ENCODE measurements at places on chromosomes 2 and 18.
A peak's percentile ranks its signal among the peaks of the same experiment; 100 is the strongest.

DNA sequence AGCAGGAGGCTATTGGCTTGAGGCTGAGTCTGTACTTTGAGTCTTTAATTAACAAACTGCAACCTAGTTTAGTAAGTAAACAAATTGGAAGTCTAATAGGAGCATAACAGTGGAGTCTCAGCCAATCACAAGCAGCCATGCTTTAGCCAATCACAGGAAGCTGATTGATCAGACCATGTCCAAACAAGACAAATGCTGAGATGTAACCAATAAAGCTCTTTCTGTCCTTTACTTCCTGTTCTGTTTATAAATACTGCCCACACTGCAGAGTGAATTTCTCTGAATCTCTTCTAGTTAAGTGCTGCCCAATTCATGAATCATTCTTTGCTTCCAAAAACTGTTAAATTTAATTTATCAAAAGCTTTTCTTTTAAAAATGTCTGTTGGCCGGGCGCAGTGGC lies 146.6 kb upstream of the DLX2 start:
- DNase-seq = no peak

DNA sequence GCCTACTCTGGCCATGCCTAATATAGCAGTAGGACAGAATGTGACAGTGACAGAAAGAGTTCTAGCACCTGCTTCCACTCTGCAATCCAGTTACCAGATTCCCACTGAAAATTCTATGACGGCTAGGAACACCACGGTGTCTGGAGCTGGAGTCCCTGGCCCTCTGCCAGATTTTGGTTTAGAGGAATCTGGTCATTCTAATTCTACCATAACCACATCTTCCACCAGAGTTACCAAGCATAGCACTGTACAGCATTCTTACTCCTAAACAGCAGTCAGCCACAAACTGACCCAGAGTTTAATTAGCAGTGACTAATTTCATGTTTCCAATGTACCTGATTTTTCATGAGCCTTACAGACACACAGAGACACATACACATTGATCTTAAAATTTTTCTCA lies 45.2 kb upstream of the TTR start:
- no peak for DNase-seq

DNA sequence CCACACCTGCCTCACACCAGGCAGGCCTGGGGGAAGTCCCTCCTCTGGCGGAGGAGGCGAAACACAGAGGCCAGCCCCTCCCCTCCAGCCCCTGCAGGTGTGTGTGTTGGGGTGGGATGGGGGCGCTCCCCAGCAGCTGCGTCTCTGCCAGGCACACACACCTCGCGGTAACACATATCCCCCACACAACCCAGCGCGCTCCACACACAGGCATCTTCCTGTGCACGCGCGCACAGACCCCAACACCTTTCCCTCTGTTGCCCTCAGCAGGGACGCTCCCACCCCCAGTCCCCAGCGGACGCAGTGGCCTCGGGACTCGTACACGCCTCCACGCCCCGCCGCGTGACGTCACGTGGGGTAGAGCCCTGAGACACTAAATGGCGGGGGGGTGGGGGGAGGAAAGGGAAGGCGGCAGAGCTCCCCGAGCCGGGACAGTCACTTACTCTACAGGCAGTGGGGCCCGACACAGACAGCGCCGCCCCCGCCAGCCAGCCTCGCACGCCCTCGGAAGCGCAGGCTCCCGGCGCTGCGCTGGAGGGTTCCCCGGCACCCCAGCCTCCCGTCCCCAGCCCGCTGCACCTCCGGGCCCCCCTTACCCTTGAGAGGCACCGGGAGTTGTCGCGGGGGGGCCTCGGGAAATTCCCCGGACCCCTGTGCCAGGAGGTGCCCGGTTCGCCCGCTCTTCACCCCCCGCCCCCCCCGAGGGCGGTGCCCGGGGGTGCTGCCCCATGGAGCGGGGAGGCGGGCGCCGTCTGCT lies at the start of gene WNT10A:
TSS of gene WNT10A (plus strand) at position 751 of the 757 bp plus-strand sequence. CDS start 144 bp downstream, outside the sequence.
- no peak for DNase-seq

DNA sequence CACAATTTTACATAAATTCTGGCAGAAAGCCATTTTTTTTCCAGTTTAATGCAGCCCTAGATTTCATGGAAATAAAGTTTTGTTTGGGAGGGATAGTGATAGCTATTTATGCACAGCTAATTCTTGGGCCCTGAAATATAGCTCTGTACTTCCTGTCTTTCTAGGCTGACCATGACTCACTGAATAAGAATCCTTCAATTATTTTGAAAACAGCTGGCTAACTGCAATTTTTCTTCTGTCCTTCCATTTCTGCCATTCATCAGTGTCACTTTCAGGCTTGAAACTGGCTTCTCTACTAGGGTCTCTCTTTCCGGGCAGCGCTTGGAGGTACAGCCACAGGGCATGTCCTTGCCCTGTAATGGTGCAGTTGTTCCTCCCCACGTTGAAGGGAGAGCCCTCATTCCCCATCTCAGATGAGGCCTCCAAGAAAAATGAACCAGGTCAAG lies 97.1 kb upstream of the TMEM178A start:
- peak; percentile 70 for DNase-seq

GRCh38 chr18:35580701-35581539 lies 620 bp upstream of the GALNT1 start:
- peak; percentile 54 for DNase-seq

DNA sequence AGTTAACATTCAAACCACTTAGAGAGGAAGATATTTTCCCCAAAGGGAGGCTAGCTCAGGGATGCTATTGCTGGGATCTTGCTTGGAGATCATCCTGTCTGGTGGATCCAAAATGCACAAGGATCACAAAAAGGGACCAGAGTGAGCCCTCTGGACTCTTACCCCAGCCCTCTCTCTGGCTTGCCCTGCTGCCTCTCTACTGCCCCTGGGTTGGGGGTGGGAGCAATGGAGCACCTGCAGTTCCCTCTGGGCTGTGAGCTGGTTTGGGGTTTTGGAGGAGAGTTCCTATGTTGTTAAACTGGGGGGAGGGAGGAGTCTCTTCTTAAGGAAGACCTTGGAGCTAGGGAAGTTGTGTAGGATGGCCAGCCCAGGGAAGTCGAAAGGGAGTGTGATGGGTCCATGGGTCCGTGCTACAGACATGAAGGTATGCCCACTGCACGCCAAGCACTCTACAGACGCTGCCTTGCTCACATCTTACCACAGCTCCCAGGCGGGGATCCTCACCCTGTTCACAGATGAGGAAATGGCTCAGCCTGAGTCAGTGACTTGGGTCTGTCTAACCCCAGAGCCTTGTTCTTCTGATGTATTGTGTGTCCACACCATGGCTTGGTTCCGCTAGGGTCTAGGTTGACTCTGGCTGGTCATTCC lies 3.8 kb downstream of the LBH start:
- DNase-seq = no peak

- DNase-seq = peak; percentile 48
Measured at GRCh38 chr2:152466980-152467676, 132.2 kb downstream of the FMNL2 start.

DNA sequence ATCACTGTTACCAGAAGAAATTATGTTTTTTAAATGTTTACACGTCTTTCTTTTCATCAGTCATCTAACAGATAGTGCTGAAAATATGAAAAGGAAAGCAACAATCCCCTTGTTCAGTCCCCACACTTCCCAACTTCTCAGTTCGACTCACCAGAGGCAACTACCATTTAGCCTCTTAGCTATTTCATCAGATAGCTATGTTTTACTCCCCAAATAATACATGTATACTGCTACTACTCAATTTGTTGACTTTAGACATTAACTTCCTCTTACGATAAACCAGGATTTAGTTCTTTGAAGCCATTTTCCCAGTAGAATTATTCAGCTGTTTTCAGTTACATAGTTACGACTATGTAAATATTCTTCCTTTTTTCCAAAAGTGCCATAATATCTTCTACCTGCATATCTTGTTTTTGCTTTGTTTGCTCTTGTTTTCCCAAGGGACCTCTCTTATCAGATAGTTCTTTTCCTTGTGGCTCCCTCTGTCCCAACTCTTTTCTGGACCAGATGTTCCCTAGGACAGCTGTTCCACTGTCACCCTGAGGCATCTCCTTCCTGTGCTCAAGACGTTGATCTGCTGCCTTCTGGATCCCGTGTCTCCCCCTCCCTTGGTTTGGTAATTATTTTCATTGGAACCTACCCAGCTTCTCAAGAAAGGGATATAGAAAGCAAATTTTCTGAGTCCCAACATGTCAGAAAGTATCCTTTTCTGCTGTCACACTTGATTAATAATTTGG lies 289.3 kb upstream of the TANK start:
- peak; percentile 81 for DNase-seq

DNA sequence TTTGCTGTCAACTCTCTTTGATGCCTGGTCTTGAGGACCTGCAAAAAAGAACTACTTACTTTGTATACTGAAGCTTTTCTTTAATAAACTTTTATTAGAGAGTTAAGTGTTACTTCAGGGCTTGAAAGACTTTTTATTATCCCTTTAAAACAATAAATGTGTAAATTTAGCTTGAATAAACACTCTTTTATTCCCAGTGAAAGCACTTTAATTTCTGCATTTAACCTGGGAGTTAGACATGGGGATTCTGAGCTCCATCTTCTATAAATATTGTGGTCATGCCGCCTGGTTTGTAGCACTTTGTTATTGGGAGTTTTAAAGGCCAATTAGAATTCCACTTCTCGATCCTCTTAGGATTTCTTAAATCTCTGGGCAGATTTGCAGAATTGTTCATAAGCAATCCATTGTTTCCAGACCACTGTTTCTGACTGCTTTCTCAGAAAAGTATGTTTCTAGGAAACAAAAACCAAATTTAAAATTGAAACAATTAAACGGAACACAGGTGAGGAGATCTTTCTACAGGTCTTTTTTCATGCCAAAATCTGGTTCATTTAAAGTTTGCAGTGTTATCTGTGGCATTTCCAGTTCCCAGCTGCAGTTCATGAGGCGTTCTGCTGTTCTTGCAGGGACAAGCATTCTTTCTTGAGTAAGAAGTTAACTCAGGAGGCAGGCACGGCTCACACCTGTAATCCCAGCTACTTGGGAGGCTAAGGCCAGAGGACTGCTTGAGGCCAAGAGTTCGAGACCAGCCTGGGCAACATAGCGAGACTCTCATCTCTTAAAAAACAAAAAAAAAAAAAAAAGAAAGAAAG lies 18.1 kb upstream of the E2F6 start:
- DNase-seq = no peak

DNA sequence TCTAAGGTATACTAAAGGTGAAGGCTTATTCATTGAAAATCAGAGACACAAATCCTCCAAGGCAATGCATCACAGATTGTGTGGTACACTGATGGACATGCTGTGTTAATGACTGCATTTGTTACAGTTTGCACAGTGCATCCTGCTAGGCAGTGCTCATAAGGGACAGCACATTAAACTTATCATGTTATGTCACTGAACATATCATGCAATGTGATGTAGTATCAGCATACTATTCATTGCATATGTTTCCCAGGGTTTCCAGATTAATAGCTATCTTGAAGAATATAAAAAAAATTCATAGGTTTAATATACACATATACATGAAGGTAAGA lies 225.3 kb downstream of the NCKAP5 start:
- DNase-seq = no peak

- no peak for DNase-seq
Measured at GRCh38 chr2:64551851-64552250, 27.7 kb downstream of the AFTPH start.

DNA sequence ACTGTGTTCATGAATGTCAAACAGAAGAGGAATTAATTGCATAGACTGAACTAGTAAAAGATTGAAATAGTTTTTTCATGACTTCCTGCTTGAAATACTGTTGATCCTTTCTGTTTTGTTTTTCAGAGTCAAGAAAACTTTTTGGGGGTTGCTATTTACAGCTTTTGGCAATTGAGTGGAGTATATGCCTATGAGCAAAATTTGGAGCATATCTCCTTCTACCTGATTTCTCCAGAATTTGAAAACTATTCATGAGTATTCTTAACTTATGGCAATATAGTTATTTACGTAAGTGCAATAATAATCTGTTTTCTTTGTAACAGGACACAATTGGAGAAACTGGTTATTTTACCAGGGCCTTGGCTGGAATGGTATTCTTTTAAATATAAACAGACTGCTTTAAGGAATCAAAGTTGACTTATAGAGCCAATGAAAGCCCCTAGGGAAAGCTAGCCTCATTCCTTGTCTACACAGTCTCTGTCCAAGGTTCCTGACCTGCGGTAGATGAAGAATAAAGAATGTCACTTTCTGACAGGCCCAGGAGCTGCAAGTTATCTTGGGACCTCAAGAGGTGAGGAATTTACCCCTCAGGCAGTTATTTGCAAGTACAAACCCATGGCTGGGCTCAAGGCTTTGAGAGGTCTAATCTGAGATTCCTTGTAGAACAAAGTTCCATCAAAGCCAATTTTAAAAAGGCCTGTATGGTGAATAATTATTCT lies 193.5 kb upstream of the NDUFV2 start:
- no peak for DNase-seq

DNA sequence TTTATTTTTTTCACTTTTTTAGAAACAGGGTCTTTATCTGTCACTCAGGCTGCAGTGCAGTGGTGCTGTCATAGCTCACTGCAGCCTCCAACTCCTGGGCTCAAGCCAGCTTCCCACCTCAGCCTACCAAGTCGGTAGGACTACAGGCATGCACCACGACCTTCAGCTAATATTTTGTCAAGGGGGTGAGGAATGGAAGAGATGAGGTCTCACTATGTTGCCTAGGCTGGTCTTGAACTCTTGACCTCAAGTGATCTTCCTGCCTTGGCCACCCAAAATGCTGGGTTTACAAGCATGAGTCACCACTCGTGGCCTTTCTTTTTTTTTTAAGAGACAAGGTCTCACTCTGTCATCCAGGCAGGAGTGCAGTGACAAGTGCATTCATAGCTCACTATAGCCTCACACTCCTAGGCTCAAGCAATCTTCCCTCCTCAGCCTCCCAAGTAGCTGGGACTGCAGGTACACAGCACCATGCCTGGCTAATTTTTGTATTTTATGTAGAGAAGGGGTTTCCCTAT lies 13.4 kb downstream of the PPP1R7 start:
- no peak for DNase-seq

GRCh38 chr2:8599421-8600242 lies 82.2 kb upstream of the ID2 start:
- DNase-seq = no peak

- no peak for DNase-seq
Measured at GRCh38 chr2:215699700-215700538, 264.1 kb upstream of the FN1 start.

DNA sequence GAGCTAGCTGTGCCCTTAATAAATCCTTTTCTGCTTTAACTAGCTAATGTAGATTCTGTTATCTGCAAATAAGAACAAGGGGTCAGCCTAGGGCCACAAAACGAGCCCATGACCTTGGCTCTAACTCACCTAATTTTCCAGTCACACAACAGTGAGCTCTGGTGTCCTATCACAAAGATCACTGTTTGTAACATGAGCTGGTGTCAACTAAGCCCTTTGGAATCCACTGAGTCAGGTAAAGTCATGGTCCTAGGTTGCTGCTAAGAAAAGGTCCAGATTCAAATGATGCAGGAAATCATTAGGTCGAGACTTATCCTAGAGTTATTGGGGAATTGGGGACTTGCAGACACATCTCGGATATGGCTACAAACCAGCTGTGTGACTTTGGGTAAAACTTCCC lies 49.9 kb downstream of the ST8SIA5 start:
- DNase-seq = no peak
